ENCODE measurements at places on chromosomes 7 and 10.
A peak's percentile ranks its signal among the peaks of the same experiment; 100 is the strongest.

- no peak for DNase-seq
Observed at GRCh38 chr7:110168010-110168409, 922.9 kb upstream of the LRRN3 start.

DNA sequence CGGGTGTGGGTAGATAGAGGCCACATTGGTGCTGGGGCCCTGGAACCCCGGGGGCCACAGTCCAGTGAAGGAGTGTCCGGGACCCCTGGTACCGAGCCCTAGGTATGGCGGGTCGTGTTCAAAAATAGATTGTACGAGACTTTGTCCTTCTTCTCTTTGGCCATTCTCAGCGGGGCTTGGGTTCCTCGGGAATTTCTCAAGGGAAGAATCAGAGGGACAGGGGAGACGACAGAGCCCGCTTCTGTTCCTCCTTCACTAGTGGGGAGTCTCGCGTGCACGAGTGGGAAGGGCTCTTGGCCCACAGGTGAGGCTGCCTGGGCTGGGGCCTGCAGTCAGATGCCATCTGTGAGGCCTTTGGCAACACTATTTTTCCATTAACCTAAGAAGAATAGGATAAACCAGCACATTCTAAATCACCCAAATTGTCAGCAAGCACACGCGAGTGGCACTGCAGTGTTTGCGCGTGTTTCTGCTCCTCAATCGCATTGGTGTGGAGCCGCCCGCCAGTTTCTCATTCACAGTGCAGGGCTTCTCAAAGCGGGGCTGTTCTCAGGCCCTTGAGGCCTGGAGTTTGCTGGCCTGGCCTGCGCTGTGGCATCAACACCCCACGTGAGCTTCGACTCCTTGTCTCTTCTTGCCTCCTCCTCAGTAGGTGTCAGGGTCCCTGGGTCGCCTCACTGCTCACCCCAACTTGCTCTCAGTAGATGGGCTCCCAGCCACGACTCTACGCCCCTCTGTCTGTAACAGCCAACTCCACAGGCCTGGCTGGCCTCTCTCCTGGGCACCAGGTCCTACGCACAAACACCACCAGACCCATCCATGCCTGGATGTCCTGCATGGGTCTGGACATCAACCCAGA is 187.6 kb upstream of the SHH start:
- no peak for DNase-seq

GRCh38 chr10:101829561-101830315 is 11.5 kb upstream of the OGA start:
- DNase-seq: peak; percentile 56

DNA sequence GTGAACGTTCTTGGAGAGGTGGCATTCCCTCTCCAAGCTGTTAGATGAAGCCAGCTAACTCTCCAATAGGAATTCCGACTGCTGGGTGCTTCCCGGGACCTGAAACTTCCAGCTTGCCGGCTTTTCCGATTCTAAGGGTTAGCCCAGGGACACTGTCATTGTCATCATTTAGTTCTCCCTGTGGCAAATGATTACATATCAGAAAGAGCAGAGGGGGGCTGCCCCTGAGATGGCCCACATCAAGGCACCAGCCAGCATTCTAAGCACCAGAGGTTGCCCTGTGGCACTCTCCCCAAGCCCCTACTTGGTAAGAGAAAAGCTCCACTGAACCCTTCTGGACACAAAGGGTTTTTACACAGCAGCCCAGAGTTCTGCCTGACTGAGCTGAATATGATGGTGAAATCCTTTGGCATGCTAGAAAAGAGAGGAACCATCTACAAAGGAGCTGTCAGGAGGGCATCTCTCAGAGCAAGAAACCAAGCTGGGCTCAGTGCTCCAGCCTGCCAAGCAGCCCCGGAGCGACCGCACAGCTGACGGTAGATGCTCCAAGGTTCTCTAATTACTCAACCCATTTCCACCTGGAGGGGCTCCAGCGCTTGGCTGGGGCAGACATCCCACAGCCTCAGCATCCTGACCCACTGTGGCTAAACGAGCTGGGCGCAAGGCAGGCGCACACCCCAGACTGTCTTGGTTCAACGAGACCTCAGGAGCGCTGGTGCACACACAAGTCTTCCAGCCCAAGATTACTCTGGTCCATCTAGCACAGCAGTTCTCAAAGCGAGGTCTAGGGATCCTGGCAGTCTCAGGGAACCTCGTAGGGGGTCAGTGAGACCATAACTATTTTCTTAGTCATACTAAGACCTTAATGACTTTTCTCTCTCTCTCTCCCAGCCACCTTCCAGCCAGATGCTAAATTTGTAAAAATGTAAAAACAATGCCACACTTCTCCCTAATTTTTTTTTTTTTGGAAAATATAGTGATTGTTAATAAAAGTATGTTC is 160.5 kb downstream of the GFRA1 start:
- no peak for DNase-seq

- DNase-seq: peak; percentile 68
Observed at GRCh38 chr7:50208378-50208982, 96.0 kb upstream of the IKZF1 start.

DNA sequence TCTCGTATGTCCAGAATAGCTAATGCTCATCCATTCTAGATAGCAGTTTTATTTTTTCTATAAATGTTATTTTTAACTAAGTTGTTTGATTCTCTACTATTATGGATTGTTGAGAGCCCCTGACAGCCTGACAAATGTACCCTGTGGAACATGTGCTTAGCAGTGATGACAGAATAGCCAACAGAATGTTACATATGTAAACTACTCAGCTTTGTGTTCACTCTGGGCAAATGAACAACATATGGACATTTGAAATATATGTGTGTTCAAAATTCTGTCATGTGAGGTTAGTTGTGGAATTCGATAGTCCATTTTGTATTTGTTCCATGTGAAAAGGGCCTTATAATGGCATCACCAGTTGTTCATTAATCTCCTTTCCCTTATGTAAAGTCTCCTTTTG is 199.7 kb downstream of the EXOC4 start:
- DNase-seq: no peak

DNA sequence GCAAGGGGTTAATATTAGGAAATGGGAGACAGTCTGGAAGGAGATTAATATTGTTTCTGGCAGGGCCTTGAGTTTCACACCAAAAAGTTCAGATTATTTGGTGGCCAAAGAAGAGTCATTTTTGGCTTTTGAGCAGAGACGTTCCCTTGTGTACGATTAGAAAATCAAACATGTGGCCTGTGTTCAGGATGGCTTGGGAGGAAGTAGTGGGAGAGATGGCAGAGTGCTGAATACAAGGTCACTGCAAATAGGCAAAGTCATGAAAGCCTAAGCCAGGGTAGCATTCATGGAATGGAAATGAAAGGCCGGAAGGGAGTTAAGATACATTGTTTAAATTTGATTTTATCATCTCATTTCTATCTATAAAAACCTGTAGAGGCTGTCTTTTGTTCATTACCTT is 9.5 kb upstream of the GGCT start:
- no peak for DNase-seq

- DNase-seq: no peak
Observed at GRCh38 chr10:59854571-59854970, 51.8 kb downstream of the CCDC6 start.

DNA sequence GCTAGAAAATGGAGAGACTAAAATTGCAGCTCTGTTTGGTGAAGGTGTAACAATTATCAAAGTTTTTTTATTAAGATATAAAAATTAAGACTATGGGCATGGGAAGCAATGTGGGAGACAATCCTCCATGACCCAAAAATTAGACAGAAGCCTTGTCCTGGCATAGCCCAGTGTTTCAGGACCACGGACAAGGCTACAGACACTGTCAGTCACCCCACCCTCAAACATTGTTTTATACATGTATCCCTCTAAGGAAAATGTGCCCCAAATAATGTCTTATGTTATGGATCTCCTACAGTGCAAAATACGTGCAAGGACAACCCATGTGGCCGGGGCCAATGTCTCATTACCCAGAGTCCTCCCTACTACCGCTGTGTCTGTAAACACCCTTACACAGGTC is 24.0 kb downstream of the HABP2 start:
- DNase-seq: no peak

GRCh38 chr7:34187798-34188307 is 282.5 kb downstream of the BMPER start:
- DNase-seq: no peak

DNA sequence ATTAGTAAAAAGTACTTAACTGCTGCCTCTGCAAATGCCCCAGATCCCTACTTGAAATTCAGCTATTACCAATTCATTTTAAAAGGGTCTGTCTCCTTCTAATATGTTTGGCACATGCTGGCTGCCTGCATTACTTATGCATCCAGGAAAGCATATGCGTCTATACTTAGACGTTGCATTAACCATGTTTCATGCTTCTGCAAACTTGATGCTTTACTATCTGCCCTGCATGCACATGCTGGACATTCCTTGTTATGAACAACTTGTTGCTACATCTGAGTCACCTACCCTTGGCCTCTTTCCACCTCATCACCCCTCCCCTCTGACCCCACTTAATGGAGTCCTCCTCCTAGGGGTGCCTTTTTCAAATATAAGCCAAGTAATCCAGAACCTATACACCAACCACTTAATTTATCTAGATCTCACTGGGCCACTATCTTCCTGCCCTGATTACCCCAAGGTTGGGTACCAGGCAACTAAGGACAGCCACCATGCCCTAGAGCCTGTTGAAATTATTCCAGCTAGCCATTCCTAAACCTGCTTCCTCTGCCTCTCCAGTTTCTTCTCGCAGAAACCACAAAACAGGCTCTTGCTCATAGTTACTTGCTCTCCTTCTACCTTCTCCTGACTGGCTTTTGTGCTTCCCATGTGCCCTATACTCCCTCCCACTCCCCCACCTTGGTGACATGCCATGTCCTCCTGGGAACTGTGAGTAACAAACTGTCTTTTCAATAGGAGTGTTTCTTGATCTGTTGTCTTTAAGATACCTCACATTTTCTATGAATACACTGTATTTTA is 1187.9 kb downstream of the REEP3 start:
- DNase-seq: no peak

- no peak for DNase-seq
Observed at GRCh38 chr10:4239186-4239585, 454.2 kb upstream of the KLF6 start.

Data from suppressor macrophage treated with lipopolysaccharide for 1 hour (primary cell).